Foreskin melanocyte (primary cell): ENCODE measurements at places on chromosomes 1 and 21.
A peak's percentile ranks its signal among the peaks of the same experiment; 100 is the strongest.

DNA sequence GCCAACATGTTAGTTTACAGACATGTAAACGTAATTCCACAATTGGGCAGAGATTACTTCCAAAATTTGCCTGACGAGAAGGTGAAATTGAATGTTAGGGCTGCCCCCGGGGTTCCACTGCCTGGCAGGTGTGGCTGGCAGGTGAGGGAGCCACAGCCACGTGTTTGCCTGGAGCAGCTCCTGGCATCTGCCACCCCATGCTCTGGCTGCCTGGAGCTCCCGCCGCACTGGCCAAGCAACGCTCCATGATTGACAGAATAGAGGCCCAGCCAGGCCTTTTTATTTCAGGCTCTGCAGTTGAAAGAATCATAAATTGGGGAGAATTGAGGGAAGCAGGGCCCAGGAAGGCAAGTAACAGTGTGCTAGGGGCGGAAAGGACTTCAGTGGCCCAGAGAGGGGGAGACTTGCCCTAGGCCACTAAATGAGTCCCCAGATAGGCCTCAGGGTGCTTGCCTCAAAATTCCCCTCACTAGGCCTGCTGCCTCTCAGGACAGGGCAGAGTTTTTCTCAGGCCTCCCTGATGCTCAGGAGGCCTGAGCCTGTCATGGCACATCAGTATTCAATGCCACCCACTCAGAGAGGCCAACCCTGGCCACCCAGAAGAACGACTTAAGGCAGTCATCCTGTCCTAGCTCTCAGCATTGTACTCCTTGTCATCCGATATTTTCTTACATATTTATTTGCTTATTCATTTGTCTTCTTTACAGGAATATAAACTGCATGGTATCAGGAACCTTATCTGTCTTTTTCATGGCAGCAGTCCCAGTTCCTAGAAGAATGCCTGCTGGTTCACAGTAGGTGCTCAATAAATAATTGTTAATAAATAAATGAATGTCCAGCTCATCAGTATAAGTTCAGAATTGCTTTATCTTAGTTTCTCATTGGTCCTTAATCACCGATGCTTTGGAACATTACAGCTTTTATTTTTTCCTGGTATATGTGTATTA, 16.6 kb upstream of the S1PR1 start:
- DNase-seq = no peak

GRCh38 chr1:78060857-78061563, 15.2 kb downstream of the GIPC2 start:
- no peak for DNase-seq

- DNase-seq = no peak
These were observed 17.1 kb downstream of the RPAP2 start for GRCh38 chr1:92315766-92316599.

DNA sequence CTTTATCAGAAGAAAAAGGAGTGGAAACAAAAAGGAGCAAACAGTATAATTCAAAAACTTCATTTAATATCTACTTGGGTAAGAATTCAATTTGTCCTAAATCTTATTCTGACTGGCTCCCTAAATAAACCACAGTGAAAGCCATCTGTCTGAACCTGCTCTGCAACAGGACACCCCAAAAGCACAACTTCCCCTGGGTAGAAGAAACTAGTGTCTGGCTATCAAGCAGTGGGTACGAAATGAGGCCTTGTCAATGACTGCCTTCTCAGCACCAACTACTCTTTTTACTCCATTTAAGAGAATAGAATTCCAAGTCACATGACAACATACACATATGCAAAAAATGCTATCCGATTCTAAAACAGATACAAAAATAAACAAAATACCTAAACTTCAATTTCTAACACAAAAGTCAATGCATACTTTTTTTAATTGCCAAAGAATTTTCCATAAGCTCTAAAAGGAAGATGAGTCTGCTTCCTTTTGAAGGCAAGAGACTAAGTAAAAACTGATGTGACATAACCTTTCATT, 206.8 kb downstream of the SLC45A1 start:
- no peak for DNase-seq

GRCh38 chr1:28642056-28642846, 616 bp downstream of the TAF12 start:
- DNase-seq = peak; percentile 21

DNA sequence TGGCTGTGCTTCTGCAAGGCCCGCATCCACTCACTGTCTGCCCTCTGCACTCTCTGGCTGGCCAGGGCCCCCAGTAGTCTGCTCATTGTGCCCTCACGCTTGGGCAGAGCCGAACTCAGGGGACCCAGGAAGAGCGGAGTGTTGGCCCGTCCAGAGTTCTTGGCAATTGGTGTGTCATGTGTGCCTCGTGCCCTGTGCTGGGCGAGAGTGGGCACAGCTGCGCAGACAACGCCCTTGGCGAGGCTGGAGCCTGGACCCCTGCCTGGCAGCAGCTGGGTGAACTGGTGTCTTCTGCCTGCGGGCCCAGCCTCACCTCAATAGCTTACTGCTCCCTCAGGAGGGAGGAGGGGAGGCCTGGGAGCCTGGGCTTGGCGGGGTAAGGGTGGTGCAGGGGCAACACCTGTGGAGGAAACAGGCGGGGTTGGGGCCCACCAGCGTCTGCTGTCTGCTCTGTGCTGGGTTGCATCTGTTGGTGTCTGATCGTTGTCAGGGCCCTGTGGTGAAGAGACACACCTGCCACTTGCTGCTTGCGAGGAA, 2.1 kb downstream of the GUK1 start:
- no peak for DNase-seq

DNA sequence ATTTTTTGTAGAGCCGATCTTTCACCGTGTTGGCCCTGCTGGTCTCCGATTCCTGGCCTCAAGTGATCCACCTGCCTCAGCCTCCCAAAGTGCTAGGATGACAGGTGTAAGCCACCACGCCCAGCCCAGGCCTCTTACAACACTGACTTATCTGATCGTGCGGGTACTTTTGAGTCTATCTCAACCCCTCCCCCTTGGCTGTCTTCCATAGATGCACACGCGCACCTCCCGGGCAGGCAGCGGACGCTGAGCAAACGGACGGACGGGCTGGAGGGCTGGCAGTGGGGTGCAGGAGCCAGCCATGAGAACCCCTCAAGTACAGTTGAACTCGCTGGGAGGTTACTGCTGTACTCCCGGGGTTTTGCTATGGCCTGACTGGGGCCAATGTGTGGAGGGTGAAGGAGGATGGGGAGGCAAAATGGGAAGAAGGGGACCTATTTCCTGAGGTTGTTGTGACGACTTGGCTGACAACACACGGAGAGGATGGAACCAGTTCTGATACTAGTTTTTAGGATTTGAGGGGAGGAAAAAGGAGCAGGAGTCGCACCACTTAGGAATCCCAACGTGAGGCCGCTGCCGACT, 959 bp downstream of the CD58 start:
- no peak for DNase-seq

DNA sequence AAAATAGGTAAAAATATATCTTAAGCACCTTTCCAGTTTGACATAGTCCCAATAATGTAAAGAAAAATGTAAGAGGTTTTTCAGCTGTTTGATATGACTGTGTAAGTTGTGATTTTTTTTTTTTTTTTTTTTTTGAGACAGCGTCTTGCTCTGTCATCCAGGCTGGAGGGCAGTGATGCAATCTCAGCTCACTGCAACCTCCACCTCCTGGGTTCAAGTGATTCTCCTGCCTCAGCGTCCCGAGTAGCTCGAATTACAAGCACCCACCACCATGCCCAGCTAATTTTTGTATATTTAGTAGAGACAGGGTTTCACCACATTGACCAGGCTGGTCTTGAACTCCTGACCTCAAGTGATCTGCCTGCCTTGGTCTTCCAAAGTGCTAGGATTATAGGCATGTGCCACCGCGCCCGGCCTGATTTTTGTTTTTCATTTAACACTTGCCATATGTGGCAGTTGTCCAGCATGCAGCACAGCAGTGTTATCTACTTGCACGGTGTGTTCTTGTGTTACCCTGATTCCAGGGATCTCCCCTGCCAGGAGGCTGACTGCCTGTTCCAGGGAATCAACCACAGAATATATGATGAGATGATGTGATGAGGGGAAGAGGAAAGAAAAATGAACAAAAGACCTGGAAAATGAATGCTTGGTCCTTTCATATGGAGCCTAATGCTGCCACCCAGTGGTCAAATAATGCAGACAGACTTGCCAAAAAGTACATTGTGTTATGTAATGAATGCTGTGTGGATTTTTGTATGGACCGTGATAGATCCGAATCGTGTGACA, 79.0 kb downstream of the RAVER2 start:
- peak; percentile 68 for DNase-seq

DNA sequence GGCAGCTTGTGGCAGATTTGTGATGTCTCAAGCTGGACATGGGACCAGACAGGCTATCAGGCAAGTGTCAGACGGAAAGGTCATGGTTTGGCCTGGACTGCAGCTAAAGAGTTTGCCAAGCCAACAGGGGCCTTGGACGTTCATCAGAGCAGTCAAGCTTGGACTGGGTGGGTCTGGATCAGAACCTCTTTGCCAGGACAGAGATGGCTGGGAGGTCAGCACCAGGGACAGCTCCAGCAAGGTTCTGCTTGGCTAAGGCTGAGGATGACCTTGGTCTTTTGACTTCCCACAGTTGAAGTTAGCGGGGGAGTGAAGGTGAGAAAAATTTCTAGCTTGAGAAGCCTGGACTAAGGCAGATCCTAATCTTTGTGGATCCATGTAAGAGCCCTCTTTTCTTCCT, 68.1 kb downstream of the GRIK3 start:
- no peak for DNase-seq

DNA sequence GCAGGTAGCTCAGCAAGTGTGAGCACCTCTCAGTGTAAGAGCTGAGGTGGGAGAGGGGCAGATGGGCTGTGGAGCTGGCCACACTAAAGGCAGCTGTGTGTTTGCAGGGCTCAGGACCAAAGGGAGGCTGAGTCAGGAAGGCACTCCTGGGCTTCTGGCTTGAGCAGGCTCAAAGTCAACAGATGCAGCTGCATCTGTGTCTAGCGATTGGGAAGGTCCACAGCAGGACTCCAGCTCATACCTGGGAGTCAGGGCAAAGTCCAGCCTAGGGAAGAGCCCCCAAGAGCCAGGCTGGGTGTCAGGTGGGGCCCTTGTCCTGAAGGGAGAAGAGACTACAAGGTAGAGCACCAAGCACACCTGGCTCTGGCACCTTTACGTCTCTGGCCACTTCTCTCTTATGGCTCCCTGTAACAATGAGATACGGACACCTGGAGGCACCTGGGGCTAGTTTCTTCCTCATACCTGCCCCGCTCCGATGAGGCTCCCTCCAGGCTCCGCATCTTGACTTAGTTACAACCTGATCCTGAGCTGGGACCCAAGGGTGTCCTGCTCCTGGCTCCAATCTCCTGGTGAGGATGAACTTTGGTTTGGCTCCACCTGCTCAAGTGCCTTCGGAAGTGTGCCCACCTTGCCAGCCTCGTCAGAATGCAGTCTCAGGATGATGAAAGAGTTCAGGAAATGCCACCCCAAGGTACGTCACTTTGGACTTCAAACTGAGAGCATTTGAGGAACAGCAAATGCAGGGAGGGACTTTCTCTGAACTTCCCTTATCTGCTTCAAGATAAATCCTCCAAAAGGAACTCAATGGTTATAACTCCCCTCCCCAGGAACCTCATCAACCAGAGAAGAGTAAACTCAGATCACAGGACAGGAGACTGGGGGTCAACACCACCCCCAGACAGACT, 21.5 kb upstream of the SLC2A1 start:
- DNase-seq = no peak

DNA sequence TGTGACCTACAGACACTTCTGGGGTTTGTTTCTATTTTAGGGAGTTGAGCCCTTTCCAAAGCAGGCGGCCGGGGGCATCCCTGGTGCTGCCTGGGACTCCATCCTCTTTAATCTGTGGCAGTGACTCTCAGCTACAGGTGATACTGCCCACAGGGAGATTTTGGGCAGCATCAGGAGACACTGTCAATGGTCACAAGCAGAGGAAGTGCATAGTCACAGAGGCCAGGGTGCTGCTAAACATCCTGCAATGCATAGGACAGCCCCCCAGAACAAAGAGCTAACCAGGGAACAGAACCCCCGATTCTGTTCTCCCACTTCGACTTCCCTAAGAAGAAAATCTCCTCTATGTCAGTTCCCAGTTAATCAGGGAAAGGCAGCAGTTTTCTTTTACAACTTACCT, 66.2 kb downstream of the TEX35 start:
- DNase-seq = no peak

- DNase-seq = no peak
These were observed 53.2 kb downstream of the SPSB1 start for GRCh38 chr1:9345922-9346321.

DNA sequence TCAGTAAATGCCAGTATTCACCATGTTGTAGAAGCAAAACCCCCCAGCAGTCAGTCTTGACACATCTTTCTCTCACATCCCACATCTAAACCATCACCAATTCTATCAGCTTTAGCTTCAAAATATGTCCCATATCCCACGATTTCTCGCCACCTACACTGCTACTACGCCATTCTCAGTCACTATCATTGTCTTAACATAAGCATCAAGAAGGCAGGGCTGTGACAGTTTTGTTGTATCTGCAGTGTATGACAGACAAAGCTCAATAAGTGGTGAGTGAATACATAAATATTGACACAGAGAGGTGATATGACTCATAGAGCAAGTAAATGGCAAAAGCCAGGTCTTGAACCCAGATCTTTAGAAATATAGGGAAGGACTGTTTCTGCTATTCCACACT, 59.9 kb downstream of the JAK1 start:
- no peak for DNase-seq

DNA sequence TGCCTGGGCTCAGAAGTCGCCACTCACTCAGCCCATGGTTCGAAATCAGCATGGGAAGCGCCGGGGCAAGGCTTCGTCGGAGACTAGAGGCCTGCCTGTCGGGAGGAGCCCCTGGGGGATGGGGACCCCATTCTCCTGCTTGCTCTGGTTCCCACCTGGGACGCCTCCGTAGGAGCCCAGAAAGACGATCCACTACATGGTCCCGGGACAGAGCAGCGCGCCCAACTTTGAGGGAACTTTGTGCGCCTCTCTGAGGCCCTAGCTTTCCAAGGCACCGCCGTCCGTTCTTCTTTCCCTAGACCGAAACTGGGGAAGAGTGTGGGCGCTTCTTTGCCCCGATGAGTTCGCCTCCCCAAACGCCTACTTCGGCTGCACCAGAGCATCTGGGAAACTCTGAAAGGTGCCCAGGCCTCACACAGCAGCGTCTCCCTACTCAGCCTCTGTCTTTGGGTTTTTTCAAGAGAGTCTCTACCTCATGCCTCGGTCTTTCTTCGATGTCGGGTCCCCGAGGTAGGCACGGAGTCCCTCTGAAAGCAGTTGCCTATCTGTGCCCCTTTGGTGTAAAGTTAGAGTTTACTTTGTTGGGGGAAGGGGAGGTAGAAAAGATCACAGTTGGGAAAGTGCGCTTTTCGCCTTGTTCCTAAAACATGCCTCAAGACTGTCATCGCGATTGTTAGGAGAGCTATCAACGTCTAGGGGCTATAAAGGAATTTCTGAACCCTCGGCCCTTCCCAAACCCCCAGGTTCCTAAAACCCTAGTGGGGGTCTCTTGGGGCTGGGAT, 14.0 kb downstream of the NR5A2 start:
- no peak for DNase-seq
